Stimulated activated CD8-positive, alpha-beta memory T cell treated with anti-CD3 and anti-CD28 coated beads, Interleukin-7, amount 100 ng/mL, for 48 hours (primary cell): ENCODE measurements at places on chromosomes 7 and 10.

DNA sequence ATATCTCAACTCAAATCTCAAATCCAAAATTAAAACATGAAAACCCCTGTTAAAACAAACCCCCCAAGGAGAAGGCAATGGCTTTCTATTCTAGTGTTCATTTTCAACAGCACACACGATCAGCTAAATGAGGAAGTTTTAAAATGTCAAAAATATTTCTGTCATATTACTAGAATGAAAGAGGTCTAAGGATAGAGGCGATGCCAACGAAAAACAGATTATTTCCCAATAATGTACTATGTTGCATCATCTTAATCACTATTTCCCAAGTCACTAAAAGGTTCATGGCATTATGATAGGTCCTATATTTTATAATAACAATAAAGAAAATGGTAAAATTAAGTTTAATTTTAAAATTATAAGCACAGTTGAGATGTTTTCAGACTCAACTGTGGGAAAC is 10.1 kb downstream of the CNOT4 start:
- DNase-seq, result no peak

DNA sequence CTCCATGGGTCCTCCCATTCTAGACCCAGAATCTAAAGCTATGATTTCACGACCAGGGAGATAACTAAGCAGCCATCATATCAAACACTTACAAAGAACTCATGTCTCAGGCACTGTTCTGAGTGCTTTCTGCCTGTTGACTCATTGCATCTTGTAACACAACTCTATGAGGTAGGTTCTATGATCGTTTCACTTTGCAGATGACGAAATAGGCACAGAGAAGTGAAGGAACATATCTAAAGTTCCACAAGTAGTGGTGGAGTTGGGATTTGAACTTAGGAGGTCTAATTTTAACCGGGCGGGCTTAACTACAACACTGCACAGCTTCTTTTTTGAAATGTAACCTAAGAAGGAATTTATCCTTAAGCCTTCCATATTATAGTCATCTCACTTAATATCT is 2.9 kb downstream of the RBP4 start:
- DNase-seq, result no peak

GRCh38 chr7:17234030-17234397 is 64.4 kb upstream of the AHR start:
- DNase-seq, result peak; percentile 11

GRCh38 chr7:5620459-5620881 is 161.0 kb downstream of the RNF216 start:
- no peak for DNase-seq

- no peak for DNase-seq
Observed at GRCh38 chr10:11949152-11949551, 93.5 kb downstream of the UPF2 start.

- no peak for DNase-seq
Observed at GRCh38 chr10:127013211-127013656, 108.0 kb downstream of the DOCK1 start.

DNA sequence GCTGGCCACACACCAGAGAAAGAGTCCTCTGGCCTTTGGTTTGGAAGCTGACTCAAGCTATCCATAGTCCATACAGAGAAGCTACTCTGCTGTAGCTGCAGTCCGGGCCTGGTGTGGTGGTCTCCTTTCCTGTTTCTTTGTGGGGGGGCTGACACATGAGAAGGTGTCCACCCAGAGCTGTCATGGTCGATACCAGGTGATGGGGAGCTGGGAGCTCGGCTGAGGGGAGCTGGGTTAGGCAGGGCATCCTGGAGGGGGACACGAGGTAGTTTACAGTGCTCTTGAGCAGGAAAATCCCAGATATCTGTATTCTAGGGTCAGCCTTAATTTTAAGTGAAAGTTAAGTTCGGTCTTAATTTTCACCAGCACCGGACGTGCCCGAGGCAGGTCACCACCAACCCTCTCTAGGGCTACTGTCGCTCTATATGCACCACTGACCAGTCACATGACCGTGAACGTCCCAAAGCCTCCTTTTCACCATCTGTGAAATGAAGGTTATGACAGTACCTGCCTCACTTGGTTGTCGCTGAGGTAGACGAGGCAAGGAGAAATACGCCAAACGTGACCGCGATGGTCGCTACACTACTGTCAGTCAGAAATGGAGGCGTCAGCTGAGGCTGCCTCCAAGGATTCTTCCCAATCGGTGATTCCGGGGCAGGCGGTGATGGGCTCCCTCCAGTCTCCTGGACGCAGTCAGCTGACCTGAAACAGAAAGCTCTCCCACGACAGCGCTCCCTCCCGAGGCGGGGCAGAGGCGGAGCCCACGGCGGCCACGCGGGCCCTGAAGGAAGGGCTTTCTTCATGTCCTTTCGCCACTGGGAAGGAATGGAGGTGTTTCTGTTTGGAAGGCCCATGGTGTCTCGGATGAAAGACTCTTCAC is 69.4 kb upstream of the SHH start:
- no peak for DNase-seq

DNA sequence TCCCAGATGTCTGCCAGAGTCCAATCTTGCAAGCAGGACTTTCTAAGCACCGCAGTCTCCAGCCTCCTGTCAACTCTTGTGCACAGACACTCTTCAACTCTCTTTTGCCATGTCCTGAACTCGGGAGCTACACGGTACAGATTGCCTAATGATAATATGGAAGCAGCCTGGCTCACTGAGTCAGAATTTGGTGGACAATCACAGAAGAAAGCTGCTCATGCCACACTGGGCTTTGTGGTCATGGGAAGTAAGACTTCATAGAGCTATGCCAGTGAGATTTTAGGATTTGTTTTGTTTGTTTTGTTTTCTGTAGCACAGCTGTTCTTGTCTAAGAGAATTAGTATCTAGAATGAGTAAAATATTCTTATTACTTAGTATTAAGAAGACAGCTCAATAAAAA is 144.1 kb upstream of the PRSS58 start:
- no peak for DNase-seq

- DNase-seq, result no peak
Observed at GRCh38 chr7:117269417-117269816, 53.4 kb downstream of the WNT2 start.

- no peak for DNase-seq
Observed at GRCh38 chr7:21706131-21706530, 163.3 kb downstream of the DNAH11 start.

DNA sequence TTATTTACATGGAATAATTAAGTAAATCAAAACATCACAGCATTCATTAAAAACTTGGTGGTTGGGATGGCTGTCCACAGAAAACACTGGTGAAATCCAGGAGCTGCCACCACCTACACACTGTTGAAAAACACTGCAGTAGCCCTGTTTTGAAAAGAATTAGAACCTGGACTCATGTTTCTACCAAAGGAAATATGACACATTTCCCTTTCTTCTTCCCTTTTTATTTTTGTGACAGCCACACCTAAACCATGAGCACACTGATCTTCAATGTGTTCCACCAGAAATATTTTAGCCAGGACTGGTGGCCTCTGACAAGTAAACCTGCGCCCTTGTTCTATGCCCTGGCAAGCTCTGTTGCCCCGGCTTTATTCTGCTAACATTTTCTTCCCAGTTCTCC is 3.3 kb downstream of the TMEM140 start:
- no peak for DNase-seq

- DNase-seq, result no peak
Observed at GRCh38 chr10:132784866-132785722, 853 bp downstream of the NKX6-2 start.

DNA sequence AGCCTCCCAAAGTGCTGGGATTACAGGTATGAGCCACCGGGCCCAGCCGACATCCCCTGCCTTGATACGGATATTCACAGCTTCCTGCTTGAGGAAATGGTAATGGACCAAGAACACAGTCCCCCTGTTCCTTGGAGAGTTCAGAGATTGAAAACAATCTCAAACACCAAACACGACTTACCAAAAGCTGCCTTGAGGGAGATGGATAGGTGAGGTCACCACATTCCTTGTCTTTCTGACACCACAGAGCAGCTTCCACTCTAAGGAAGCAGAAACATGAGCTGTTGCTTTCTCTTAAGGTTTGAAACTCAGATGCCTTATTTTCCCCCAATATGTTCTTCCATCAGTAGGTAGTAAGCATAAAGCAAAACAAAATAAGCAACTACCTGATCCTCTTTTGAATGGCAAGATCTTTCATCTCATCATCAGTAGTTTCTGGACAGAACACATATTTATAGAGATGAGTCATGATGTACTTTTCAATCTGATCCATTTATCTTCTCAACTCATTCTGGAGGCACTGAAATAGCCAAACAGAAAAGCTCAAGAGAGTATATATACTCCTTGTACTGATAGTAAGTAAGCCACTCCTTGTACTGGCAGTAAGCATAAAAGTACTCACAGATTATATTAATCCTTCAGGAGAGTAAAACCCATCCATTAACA is 199.1 kb upstream of the KCTD7 start:
- no peak for DNase-seq

DNA sequence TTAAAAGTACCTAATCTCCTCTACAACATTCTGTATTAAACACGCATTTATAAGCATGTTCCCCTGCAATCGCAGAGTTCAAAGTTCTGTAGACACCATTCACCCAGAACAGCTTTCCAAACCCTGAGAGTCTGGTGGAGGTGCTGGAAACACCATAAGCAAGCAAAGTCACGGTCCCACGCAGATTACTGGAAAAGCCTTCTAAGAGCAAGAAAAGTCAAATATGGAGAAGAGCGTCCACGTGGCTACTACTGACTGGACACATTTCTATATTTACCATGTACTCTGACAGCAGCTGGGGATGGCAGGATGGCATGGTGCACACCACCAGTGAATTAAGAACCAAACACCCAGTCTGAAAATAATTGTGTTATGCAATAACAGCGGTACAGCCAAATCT is 97.7 kb downstream of the PARD3 start:
- no peak for DNase-seq

DNA sequence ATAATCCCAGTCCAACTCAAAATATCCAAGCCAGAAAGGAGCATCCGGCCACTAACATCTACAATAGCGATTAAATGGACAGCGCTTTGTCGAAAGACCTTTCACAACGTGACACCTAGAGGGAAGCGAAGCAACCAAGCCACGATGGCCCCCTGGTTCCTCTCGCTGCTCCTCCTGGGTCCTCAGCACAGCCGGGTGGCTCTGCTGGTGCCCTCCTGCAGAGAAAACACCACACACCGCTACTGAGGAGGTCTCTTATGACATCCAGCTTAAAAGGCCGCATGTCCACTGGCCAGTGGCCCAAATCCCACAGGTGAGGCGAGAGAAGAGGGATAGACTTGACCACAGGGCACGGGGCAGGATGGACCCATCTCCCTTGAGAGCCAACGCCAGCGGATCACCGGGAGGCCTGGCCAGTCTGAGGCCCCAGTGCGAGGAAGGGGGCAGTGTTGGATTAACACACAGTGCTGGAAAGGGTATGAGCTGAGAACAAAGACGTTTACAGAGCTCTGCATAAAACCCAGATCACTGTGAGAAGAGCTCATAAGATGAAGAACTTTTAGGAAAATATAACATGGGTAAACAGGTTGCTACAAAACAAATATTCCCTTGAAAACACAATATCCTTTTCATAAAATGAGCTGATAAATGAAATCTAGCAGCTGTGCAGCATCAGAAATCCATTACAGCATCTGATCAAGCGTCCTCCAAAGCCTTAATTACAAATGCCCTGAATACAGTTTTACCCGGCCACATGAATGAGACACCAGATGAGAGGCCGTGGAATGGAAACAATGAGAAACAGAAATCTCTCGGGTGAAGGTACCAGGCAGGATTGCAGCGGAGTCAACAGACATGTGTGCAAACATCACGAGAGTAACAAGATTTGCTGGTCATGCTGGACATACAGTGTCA is 236.7 kb downstream of the DIP2C start:
- no peak for DNase-seq
